ENCODE measurements at places on chromosomes 2 and 18.

DNA sequence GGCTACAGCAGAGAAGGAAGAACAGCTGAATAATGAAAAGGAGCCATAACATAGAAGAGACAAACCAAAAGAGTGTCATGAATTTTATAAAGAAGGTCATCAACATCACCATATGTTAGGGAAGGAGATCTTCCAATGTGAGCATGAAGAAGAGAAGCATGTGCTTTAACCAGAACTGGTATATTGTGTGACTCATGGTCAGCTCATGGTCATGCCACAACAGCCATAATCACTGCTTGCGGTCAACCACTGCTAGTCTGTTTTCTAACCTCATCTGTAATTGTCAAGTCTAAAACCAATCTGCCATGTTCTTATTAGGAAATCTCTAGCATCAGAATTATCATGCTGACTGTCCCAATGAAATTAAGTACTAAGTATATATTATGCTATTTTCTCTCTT lies 204.1 kb upstream of the VRK2 start:
- DNase-seq, result no peak

DNA sequence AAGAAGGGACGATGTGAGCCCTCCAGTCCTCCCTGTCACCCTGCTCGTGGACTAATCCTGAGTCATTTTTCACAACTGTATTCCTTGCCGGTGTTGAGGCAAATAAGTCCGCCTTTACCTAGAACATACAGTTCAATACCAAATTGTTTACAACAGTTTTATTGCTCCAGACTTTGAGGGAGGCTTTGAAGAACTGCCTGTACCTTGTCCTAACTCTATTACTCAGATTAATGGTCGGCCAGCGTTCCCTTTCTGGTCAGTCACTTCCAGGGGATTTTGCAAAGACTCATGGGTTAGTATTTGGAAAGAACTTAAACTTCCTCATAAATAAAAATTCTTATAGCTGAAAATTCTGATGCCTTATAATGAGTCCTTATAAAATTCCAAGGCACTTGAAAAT lies 85.1 kb upstream of the ZNF532 start:
- DNase-seq, result no peak

- no peak for DNase-seq
Observed at GRCh38 chr2:177783835-177784744, 288.5 kb downstream of the PDE11A start.

DNA sequence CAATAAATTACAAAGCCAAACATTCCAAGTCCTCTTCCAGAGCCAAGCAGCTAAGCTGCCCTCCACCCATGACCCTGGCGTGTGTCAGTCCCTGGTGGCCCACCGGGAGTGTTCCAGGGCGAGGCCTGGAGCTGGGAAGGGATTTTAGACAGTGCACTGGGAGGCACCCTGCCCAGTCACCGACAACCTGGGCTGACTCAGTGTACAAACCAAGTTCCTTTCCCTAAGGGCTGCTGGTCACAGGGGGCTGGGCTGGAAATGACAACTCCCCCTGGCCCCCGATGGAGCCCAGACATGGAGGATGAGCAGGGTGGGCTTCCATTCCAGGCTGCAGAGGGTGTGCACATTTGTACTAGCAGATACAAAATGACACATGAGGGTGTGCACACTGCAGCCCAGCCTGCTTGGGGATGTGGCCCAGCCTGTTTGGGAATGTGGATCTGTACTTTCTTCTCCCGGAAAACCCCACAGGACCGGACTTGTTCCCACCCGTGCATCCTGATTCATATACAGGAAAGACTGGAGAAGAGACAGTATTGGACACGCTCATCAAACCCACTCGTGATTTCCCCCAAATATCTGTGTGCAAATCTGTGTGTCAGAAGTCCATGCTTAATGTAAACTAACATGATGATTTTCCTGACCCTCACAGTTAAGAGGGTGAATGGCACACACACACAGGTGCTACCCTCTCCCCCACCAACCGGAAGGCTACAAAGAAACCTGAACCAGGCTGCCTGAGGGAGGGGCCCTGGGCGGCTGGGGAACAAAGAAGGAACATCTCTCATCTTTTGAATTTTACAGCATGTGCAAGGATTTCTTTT lies 58.9 kb downstream of the NDUFA10 start:
- DNase-seq, result no peak

GRCh38 chr2:43012966-43013365 lies 213.4 kb downstream of the ZFP36L2 start:
- DNase-seq, result no peak

- DNase-seq, result no peak
Observed at GRCh38 chr2:181357979-181358378, 99.2 kb upstream of the ITGA4 start.

GRCh38 chr2:1238598-1239138 lies 174.6 kb upstream of the TPO start:
- DNase-seq, result no peak

DNA sequence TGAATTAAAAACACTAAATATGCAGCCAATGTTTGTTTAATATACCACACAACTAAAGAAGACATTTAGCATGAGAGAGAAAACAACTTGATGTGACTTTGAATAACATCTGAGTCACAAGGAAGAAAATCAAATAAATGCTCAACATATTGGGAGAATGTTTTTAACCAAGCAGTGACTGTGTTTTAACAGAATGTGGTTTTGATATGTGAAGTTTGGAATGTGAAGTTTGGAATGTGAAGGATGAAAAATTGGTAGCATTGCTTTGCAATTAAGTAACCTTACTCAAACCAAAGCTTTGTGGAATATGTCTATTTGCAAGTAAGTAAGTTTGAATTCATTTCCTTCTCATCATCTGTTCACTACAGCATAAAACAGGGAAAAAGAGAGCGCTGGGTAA lies 128.2 kb upstream of the DNAJC10 start:
- no peak for DNase-seq

DNA sequence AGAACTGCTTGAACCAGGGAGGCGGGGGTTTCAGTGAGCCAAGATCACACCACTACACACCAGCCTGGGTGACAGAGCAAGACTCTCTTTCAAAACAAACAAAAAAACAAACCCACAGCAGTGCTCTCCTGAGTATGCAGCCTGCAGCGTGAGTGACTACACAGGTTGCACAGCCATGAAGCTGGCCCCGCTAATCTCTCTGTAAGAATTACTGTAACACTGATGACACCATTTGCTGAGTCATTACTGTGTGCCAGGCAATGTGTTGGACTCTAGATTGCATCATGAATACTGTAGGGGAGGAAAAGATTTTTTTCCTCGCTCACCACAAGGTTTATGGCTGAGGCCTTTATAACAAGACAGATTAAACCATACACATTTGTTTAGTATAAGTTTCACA lies 118.6 kb upstream of the ATP8B1 start:
- no peak for DNase-seq

DNA sequence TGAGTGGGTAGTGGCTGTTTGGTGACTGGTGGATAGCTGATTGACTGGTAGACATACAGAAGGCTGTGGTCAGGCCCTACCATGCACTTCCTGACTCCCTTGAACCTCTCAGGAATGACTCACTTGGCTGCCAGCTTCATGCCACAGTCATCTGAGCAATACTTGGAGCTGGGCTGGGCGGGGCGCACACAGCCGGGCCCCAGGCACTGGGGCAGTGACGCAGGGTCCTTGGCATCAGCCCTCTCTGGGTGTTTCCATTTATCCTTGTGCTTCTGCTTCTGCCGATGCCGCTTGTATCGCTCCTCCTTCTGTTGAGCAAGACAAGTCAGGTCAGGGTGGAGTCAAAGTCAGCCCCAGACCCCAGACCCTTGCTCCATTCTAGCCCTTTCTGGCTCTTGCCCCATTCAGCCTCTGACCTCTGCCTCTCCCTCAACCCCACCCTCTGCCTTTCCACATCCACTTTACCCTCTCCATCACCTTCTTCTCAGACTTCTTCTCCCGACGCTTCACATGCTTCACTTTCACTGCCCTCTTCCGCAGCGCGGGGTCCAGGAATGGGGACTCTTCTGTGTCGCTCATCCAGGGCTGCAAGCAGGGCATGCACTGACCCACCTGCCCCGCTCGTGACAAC lies 3.0 kb upstream of the MBD1 start:
- no peak for DNase-seq

GRCh38 chr2:121489284-121489683 lies 41.4 kb upstream of the RNU4ATAC start:
- DNase-seq, result no peak

DNA sequence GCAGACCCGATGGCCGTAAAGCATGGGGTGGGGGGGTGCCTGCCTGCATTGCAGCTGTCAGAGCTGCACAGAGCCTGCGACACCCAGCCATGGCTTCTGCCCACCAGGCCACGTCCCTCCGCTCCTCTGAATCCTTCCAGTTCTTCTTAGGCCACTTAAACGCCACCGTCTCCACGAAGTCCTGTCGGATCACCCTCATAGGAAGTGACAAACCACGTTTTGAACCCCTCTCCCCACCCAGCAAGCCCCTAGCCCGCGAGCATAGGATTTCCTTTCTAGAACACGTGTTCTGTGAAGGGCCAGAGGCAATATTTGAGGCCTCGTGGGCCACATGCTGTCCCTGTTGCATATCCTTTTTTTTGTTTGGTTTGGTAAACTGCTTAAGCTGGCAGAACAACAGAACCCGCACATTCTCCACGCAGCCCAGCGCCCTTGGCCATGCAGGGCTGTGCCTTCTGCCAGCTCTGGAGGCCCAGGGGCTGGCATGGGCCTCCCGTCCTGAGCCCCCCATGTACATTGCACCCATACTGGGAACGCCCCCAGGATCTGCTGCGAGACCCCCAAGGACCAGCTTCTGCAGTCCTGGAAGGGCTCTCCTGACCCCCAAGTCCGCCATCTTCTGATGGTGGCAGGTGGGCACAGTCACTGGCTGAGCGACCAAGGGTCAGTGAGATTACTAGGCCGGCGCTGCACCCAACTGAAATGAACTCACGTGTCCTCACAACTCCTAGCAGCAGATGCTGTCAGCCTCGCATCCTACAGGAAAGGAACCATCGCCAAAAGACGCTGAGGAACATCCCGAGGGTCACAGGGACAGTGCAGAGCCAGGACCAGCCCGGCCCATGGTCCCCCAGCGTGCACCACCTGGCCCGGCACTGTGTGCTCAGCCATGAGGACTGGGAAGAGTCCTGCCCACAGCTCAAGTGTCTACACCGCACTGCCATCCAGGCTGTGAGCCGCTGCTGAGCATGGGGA lies 35.1 kb downstream of the ADI1 start:
- DNase-seq, result no peak

GRCh38 chr2:46032996-46033395 lies 264.2 kb upstream of the EPAS1 start:
- no peak for DNase-seq

DNA sequence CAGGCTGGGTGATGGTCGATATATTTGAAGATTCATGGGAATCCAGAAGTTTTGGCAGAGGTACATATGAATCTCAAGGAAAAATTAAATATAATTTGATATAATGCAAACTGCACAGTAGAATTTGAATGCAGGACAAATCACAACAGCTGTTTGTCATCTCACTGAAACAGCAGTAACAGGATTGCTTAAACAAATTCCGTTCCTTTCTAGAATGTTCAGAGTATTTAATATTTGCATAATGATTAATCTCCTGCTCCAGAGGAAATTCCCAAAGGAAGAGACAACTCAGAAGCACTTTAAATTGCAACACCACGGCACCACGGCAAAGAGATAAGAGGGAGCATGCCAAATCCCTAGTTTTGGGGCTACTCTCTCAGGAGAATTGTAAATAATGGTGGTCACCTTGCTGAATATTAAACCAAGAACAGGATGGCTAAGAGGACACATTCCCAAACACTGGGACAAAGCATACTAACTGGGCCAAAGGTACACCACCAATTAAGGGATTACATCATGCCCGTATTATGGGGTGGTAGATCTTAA lies 67.8 kb upstream of the MAP4K3 start:
- DNase-seq, result no peak

GRCh38 chr2:63755216-63755615 lies 86.5 kb upstream of the UGP2 start:
- DNase-seq, result no peak

- DNase-seq, result no peak
Observed at GRCh38 chr2:138841459-138841858, 61.3 kb upstream of the NXPH2 start.

- no peak for DNase-seq
Observed at GRCh38 chr2:240302933-240303595, 132.4 kb upstream of the GPC1 start.

DNA sequence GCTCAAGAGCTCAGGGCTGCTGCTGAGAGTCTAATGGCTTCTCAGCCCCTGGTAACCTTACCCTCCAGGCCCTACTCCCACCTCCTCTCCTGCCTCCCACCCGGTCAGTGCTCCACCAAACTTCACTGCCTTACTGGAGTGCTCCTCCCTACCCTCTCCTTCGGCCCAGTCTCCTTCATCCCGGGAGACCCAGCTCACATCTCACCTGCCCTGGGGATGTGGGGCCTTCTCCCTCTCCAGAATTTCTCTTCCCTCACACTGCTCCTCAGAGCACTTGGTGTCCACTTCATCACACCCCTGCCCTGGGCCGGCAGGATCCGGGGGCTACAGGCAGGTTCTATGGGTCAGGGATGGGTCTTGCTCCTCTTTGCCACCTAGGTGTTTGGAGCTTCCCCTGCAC lies 21.6 kb downstream of the PTPN18 start:
- DNase-seq, result no peak

- DNase-seq, result no peak
Observed at GRCh38 chr2:31353179-31353578, 61.4 kb downstream of the XDH start.

- DNase-seq, result no peak
Observed at GRCh38 chr2:204897561-204897960, 352.3 kb downstream of the PARD3B start.

DNA sequence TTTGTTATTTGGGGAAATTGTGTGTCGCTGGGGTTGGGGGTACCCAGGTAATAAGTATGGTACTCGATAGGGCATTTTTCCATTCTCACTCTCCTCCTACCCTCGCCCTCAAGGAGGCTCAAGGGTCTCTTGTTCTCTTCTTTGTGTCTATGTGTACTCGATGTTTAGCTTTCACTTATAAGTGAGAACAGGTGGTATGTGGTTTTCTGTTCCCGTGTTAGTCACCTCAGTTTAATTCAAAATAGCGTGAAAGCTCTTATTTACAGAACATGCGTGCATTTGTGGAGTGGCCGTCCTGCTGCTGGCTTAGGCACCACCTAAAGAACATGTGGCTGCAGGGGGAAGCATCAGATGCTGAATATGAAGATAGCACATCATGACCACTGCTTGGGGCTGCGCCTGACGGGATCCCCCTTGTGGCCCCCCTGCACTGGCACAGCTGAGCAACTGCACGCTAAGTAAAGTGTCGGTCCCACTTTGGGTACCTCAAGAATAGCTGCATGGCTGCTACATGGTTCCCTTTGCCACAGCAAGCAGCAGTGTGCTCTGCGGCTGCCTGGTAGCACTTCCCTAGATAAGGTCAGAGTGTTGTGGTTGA lies 569.0 kb downstream of the DCDC2C start:
- no peak for DNase-seq

DNA sequence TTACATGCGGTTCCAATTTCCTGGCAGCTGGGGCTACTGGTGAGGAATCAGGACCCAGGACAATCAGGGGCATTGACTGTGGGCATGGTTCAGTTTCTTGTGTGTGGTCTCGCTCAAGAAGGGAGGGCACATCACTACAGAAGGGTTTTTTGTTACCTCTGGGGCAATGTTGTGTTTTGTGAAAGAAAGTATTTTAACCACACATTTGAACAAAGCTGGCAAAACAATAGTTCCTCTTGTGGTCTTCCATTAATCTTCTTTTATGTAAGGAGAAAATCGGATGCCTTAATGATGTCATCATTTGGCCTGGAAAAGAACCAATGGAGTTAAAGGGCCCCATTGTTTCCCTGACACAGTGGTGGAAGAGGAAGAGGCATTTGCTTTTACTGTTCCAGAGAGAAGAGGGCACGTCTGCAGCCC lies 197.4 kb downstream of the SH3BP4 start:
- DNase-seq, result no peak

All from liver (tissue), 10 donors.